ENCODE measurements at places on chromosomes 11 and 22.

GRCh38 chr11:48210052-48210451 is 6.6 kb upstream of the OR4B1 start:
- DNase-seq: peak; percentile 20

- DNase-seq: no peak
Measured at GRCh38 chr11:109606256-109606655, 184.3 kb downstream of the C11orf87 start.

DNA sequence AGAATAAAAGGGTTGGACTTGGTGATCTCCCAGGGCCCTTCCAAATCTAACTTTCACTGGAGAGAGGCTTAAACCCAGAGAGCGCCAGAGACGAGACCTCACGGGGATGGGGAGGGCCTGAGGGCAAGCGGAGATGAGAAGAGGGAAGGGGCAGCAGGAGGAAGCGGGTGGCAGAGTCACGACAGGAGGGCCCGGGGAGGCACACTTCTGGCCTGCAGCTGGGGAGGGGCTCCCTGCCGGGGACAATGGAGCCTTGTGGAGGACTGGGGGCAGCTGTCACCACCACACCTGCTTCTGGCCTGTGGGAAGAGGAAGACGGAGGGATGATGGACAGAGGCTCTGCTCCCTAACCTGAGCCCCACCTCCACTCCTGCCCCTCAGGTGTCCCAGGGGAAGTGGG is 40.2 kb downstream of the PDE2A start:
- no peak for DNase-seq

- DNase-seq: peak; percentile 59
Measured at GRCh38 chr11:27124514-27125264, 84.1 kb downstream of the BBOX1 start.

- peak; percentile 61 for DNase-seq
Measured at GRCh38 chr11:94638301-94638901, 71.2 kb downstream of the PIWIL4 start.

DNA sequence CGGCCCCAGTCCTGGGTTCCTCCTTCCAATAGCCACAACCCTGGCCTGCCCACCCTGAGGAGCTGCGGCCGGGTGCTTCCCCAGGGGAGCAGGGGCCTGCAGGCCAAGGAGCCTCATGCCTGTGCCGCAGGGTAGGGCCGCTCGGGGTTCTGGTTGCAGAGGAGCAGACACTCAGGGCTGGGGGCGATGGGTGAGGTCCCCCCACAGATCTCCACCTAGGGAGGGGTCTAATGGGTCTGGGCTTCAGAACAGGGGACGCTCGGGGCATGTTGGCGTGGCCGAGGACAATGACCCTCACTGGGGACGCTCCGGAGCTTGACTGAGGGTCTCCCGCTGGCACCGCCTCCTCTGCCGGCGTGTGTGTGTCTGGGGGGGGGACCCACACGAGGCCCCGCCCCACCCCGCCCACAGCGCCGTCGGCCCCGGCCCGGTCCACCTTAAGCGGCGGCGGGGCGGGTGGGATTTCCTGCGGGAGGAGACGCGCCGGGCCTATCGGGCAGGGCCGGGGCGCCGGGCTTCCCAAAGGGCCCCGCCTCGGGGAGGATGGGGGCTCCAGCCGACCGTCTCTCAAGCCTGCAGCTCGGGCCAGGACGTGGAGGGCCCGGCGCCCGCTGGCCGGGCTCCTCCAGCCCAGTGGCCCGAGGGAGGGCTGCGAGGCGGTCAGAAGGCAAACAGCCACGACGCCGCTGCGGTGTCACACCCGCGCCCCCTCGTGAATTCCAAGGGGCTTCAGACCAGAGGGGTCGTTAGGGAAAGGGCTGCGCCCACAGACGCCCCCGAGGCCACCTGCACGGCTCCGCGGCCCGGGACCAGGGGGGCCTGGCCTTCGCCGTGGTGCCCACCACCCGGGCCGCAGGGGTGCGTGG is 640 bp upstream of the ZDHHC8 start:
- DNase-seq: peak; percentile 77

- no peak for DNase-seq
Measured at GRCh38 chr11:96026310-96026709, 102.4 kb upstream of the MTMR2 start.

GRCh38 chr11:1780700-1781592 is 17.2 kb upstream of the CTSD start:
- DNase-seq: no peak

- DNase-seq: no peak
Measured at GRCh38 chr11:124405581-124405980, 6.8 kb upstream of the OR8B3 start.

DNA sequence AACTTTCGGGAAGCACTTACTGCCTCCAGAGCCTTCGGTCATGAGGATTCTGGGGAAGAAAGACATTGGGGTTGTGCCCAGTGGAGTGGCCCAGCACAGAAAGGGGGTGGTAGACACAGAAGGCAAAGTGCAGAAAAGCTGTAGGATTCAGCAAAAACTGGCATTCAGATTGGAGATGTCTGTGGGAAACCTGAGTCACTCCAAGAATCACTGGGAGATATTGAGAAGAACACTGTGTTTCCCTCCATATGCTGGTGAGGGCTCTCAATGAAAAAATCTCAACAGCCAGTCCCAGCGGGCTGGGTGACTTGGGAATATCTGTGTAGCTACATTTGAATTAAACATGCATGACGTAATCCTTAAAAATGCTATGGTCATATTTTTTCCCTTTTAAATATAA is 61.2 kb upstream of the RCN1 start:
- DNase-seq: peak; percentile 51

- DNase-seq: no peak
Measured at GRCh38 chr22:50548921-50549790, 3.5 kb downstream of the KLHDC7B start.

DNA sequence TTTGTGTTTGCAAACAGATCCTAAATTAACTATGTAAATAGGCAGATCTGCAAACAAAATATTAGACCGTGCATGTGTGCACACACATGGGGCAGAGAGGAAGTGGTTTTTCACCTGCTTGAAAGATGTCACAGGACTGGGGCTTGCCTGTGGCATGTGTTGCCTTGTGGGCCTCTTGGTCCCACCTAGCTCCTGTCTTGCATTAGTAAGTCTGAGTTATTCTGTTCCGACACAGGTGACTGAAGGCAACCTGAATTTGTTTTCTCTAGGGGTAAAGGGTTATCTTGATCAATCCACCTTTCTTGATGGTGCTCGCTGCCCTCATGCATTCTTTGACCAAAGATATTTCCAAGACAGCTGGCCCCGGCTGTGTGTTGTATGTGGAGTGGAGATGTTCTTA is 667.5 kb downstream of the NTM start:
- no peak for DNase-seq

DNA sequence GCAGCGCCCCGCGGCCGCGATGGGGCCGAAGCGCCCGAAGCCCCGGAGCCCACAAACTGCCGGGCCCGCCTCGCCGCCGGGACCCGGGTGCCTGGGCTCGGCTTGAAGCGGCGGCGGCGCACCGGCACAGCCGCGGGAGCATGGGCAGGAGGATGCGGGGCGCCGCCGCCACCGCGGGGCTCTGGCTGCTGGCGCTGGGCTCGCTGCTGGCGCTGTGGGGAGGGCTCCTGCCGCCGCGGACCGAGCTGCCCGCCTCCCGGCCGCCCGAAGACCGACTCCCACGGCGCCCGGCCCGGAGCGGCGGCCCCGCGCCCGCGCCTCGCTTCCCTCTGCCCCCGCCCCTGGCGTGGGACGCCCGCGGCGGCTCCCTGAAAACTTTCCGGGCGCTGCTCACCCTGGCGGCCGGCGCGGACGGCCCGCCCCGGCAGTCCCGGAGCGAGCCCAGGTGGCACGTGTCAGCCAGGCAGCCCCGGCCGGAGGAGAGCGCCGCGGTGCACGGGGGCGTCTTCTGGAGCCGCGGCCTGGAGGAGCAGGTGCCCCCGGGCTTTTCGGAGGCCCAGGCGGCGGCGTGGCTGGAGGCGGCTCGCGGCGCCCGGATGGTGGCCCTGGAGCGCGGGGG is 346 bp downstream of the FJX1 start:
- DNase-seq: peak; percentile 49

DNA sequence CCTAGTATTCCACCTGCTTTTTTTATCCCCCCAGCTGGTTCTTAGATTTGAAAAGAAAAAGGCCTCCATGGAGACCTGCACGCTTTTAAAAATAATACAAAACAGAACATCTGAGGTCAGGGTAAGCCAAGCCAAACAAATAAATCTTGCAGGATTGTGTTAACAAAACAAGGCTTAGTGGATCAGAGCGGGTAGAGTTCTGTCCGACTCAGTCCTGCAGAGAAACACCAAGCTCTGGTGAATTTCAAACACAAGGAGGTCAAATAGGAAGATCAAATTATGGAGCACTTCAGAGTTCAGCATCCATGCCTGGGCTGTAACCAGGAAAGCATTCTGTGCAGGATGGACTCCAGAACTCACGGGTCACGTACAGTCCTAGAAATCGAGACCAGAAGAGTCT is 86.9 kb downstream of the SYN3 start:
- DNase-seq: no peak

GRCh38 chr22:18905540-18906409 is at the start of gene DGCR6:
TSS of gene DGCR6 (plus strand) at chr22:18906320. CDS start at chr22:18906375, 55 bp downstream.
- no peak for DNase-seq

GRCh38 chr11:2474059-2474901 is 29.5 kb downstream of the KCNQ1 start:
- no peak for DNase-seq

DNA sequence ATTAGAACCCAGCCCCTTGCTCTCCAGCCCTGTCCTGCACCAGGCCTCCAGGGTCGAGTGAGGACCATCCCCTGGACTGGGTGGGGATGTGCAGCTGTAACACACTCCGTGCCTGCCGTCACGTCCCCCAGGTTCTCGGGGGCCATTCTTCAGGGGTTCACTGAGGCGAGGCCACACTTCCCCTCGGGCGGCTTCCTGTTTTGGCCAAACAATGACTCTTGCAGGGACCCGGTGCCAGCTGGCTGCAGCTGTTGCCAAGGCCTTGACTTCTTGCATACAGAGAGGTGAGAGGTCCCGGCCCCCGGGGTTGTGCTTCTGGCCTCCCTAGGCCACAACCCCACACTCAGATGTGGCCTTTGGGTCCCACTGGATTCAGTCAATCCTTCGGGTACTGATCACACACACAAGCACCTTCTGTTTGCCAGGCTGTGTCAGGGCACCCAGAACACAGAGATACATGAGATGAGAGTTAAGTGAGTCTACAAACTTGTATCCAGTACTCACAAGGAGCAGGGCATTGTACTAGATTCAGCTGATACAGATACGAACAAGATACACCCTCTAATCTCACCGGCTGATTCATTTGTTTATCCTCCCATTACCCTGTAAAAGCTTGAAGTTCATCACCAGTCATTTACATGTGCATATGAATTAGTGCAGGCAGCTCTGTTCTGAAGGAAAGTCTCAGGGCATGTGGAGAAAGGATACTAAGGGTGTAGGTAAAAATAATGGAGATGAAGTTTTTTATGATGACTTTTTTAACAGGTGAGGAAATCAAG is 32.9 kb downstream of the LRRC32 start:
- no peak for DNase-seq

DNA sequence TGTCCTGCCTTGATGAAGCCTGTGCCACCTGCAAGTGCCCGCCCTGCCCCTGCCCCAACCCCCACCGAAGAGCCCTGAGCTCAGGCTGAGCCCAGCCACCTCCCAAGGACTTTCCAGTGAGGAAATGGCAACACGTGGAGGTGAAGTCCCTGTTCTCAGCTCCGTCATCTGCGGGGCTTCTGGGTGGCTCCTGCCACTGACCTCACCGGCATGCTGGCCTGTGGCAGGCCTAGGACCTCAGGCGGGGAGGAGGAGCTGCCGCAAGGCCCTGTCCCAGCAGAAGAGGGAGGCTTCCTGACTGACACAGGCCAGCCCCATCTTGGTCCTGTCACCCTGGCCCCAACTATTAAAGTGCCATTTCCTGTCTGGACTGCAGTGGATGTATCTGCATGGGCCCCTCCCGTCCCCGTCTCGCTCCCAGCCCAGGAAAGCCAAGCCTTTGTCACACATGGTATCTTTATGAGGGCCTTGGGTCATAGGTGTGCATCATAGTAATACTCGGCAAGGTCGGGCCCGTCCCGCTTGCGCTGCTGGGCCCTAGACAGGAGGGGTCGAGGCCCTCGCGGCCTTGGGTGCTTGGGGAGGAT is 882 bp downstream of the FREY1 start:
- no peak for DNase-seq

DNA sequence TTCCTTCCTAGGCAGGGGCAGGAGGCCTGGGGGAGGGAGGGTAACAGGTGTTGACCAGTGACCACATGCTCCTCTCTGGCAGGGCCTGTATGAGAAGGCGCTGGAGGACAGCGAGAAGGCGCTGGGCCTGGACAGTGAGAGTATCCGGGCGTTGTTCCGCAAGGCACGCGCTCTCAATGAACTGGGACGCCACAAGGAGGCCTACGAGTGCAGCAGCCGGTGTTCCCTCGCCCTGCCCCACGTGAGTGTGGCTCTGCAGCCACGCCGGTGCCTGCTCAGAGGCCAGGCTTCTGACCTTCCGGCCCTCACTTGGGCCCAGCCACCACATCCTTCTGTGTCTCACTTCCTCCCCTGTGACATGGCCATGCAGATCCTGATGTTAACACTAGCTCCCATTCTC is 25.8 kb downstream of the ZC3H7B start:
- DNase-seq: no peak

GRCh38 chr11:67351275-67352005 is 1.9 kb downstream of the POLD4 start:
- peak; percentile 81 for DNase-seq

DNA sequence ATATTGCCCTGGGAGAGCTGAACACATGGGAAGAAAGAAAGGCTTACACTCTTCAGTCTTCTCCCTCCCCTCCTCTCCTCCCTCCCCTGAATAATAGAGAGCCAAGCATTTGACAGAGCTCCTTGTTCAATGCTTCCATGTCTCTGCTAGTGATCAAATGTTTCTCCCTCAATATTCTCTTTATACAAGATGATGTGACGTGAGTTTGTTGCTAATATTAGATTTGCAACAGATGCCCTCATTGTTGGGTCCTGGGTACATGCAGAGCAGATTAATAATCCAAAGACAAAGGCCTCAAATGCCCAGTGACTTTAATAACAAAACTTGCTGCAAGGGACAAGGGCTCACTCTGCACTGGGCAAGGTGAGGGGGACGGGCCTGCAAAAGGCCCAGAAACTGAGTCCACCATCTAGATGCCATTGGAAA is 7.1 kb upstream of the ENDOD1 start:
- DNase-seq: no peak

GRCh38 chr11:18956630-18957029 is 17.4 kb upstream of the MRGPRX1 start:
- DNase-seq: no peak

- DNase-seq: no peak
Measured at GRCh38 chr11:107851704-107852310, 6.8 kb downstream of the SLC35F2 start.

DNA sequence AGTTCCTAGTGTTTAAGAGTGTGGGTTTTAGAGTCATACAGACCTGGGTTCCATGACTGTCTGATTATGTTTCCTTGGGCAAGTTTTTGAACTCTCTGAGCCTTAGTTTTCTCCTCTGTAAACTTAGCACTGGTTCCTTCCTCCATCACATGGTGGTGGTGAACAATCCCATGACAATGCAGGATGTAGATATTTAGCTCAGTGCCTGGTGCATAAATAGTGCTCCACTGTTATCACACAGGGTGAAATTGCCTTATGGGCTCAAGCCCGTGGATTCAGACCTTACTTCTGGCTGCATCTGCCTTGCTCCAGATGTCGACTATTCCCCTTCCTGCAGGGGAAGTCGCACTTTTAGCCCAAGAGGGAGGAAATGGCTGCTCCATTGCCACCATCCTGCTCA is 62.7 kb downstream of the LDLRAD3 start:
- no peak for DNase-seq

GRCh38 chr22:28230671-28231070 is 311.6 kb upstream of the PITPNB start:
- peak; percentile 66 for DNase-seq

- DNase-seq: no peak
Measured at GRCh38 chr11:22903782-22904181, 43.5 kb upstream of the CCDC179 start.

Measured in AG10803 (cell line).